ENCODE measurements at places on chromosomes 12 and 14.

- no peak for DNase-seq
Measured at GRCh38 chr12:102299731-102300130, 102.1 kb upstream of the PMCH start.

DNA sequence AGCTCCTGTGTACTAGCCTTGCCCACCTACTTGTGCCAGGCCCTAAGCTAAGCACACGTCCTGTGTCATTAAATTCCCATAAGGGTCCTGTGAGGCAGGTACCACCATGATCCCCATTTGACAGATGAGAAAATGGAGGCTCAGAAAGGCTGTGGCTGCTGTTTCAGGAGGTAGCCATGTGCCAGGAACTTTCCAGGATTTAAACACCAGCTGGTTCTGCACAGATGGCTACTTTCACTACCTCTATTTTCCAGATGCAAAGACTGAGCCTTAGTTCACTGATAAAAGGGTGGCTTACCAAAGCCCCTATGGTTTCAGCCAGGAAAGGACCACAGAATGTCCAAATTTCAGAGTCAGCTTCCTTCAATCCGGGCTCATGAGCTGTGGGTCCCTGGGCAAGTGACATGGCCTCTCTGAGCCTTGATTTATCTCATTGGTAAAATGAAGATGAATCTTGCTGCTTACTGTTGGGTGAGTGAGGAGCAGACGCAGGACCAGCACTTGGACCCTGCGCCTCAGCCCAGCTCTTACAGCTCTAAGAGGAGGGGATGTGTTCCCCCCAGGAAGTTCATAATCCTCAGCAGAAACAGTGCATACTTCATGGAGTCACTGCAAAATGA lies 23.5 kb downstream of the CMKLR1 start:
- no peak for DNase-seq

GRCh38 chr12:31518680-31519227 lies 72.2 kb downstream of the DENND5B start:
- no peak for DNase-seq

DNA sequence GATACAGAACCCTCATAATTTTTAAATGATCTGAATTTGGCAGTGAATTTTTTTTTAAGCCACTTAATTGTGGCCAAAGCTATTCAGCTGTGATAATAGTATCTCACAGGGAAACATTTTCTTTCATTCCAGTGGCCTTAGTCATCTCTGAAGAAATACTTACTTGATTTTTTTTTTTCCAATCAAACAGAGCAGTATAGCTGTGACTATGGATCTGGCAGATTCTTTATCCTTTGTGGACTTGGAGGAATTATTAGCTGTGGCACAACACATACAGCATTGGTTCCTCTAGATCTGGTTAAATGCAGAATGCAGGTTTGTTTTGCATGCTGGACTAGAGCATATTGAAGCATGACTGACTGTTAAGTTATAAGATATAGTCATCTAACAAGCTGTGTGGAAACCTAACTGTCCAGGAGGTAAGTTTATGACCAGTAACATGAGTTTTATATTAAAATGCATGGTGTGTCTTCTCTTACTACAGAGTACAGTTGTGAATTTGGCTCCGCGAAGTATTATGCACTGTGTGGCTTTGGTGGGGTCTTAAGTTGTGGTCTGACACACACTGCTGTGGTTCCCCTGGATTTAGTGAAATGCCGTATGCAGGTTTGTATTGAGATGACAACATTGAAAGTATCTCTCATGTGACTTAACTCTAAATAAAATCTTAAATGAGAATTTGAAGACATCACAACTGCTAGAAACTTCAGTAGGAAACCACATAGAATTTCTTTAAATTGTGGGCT lies 1.9 kb downstream of the SLC25A3 start:
- no peak for DNase-seq

DNA sequence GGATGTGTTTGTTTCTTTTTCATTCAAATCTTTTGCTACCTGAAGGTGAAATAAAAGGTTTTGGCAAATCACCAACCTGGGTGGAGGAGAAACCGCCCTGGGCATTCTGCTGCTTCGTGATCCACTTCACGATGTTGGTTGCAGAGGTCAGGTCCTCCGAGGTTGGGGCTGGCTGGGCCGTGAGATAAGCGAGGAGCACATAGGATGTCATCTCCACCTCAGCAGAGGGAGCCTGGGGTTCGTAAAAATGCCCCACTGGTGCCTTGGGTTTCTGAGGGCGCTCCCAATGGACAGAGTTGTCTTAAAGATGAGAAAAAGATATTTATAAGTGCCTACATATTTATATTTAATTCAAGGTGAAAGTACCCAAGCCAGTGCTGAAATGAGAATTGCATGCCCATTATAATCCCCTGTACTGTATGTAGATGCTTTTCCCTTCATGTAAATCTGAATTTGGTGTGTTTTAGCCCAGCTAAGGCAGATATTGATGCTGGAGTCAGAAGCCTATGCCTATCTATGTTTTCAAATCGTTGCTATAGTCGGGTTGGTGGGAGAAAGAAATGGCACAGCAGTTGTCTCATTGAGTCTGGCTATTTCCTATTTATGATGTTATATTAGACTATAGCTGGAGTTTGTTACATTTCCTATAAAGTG lies 41.1 kb downstream of the A2M start:
- no peak for DNase-seq

- DNase-seq: no peak
Measured at GRCh38 chr12:109597414-109597794, 23.8 kb downstream of the MVK start.

GRCh38 chr12:51442324-51442723 lies 17.7 kb downstream of the SLC4A8 start:
- DNase-seq: no peak

- DNase-seq: no peak
Measured at GRCh38 chr14:24057867-24058259, 6.1 kb downstream of the CARMIL3 start.

DNA sequence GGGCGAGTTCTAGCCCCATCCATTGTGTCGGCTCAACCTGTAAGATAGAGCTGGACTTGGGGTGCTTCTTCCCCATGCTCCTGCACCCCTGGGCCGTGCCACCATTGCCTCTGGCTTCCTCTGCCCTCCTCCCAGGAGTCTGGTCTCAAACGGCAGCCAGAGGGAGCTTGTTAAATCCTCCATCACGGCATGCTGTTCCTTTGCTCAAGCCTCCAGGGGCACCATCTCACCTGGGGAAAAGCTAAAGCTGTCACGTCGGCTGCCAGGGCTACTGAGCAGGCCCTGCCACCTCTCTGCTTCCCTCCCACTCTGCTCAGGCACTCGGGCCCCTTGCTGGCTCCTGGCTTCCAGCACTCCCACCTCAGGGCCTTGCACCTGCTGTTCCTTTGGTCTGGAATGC lies 140.4 kb downstream of the RBM19 start:
- DNase-seq: no peak

GRCh38 chr12:6607751-6608591 lies 792 bp upstream of the CHD4 start:
- DNase-seq: peak; percentile 69

DNA sequence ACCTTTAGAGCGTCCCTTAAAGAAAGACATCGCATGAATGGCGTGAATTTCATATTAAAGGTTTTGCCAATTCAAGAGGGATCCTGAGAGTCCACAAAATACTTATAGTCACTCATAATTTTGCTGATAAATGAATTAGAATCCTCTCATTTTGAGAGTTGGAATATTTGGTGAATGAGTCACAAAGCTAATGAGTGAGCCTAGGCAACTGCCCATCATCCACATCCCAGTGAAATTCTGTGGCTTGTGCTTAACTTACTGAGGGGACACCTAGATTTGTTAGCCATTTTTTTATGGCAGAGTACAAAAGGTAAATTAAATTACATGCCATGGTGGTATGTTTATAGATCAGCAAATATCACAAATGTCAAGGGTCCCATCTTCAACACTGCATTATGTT lies 12.7 kb upstream of the NOXRED1 start:
- DNase-seq: no peak

DNA sequence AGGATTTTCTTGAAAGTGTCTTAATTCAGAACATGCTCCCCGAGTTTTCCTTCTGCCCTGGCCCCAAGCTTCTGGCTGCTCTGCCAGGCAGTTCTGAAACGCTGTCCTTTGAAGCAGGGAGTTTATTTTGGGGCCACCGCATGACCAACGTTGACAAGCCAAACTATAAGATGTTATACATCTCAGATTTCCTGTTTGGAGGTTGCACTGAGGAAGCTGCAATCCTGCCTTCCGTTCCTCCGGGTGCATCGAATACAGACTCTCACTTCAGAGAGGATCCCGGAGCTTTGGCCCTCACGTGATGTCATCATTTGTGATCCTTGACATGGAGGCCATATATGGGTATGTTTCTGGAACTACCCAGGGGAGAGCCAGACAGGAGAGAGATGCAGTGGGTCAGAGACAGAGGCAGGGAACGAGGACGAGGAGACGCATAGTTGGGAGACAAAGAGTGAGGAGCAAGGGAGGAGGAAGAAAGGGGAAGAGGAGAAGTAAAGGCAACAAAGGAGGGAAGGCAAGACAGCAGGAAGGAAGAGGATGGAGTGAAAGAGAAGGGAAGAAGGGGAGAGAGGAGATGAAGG lies at the start of gene ASB2:
Gene ASB2 (minus strand): TSS at position 94 of the 581 bp plus-strand sequence. CDS start 12,031 bp downstream, outside the sequence.
- DNase-seq: peak; percentile 29

DNA sequence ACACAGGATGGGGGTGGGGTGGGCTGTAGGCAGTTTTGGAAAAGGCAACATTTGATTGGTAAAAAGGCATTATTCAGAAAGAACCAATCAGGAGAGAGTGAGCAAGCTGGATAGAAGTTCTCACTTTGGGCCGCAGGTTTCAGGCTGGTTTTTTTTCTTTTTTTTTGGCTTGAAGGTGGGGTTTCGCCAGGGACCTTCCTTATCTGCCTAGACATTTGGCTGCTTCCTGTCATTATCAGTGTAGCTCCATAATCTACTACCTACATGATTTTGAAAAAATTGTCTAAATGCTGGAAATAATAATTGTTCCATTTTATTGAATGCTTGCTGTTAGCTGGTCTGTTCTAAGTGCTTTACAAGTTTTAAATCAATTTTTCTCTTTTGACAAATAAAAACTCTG lies 649.0 kb downstream of the TMTC2 start:
- DNase-seq: no peak

DNA sequence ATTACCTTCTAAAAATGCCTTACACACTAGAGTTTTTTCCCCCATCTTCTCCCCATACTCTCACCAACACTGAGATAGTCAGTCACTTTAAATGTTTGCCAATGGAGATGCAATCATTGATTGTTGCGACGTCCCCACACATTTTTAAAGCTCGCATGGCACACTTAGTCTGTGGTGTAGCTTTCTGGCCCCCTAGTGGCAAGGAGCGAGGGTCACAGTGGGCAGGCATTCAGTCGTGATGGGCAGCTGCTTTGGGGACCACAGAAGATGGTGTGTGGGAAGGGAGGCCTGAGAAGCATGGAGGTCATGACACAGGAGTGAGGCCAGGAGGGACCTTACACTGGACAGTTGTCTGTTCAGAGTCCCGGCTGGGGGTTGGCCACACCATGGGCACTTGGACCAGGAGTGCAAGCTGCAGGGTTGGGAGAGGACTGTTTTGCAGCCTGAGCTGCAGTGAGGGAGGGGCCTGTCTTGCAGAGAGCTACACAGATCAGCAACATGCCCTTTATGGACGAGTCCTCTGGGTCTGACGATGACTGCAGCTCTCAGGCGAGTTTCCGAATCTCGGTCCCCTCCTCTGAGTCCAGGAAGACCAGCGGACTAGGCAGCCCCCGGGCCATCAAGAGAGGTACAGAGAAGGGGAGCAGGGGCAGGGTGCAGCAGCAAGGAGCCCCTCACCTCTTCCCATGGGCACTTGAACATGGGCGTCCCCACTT lies 28.6 kb downstream of the PIGH start:
- peak; percentile 76 for DNase-seq

- DNase-seq: no peak
Measured at GRCh38 chr14:23514644-23514957, 37.0 kb downstream of the ZFHX2 start.

GRCh38 chr14:50055461-50056228 lies 60.7 kb downstream of the VCPKMT start:
- no peak for DNase-seq

DNA sequence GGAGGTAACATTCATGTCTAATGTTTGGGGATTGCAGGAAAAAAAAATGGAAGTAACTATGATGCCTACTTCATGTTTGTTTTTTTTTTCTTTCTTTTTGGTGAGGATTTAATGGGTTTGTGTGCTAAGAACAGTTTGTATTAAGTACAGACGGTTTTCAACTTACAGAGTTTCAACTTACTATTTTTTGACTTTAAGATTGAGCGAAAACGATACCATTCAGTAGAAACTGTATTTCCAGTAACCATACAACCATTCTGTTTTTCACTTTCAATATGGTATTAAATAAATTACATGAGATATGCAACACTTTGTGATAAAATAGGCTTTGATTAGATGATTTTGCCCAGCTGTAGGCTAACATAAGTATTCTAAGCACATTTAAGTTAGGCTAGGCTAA lies 10.4 kb downstream of the TECPR2 start:
- DNase-seq: no peak

DNA sequence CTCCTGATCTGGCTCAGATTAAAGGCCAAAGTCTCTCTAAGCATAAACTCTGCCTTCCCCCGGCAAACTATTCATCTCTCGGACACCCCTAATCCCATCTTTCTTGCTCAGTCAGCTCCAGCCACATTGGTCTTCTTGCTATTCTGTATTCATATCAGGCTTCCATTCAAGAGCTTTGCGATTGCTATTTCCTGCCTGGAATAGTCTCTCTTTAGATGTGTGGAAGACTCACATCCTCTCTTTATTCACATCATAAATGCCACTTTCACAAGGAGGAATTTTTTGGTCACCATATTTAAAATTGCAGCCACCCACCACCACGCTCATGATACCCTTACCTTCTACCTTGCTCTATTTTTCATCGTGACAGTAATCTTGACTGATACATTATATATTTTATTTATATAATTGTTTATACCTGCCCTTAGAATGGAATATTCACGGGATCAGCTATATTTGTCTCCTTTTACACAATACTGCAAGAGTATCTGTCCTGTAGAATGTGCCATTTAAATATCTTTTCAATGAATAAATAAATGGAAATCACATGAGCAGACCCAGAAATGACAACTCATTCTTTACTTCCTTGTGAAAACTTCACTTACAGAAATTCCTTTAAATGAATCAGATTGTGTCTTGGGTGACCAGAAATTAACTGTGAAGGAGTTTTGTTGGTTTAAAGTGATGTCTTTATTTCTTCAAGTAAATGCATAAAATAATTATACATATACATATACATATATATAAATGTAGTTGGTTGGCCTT lies 780.6 kb upstream of the FLRT2 start:
- DNase-seq: no peak

DNA sequence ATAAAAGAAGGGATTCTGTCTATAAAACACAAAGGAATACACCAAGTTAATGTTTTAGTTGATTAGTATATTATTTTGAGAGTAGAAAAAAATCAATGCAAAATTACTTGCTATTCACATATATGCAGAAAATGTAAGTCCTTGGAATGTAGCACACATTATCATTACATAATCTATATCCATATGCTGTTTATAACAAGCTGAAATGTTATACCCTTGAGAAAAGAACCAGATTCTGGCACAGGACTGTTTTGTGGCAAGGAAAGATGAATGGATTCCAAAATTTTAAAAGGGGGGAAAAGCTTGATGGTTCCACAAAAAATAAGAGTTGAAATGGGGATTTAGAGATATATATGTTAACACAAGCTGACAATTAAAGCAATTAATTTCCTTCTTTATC lies 153.6 kb downstream of the MSRB3 start:
- no peak for DNase-seq

Measured in stimulated activated CD4-positive, alpha-beta T cell treated with anti-CD3 and anti-CD28 coated beads, Interleukin-2, amount 100 ng/mL, for 24 hours (primary cell).